Coronary artery (tissue), 2 donors: ENCODE measurements at places on chromosomes 5 and 9.

GRCh38 chr5:127025467-127025866, 4.9 kb downstream of the MARCHF3 start:
- no peak for DNase-seq

- no peak for DNase-seq
These were observed 966.5 kb upstream of the DMAC1 start for GRCh38 chr9:8766096-8766495.

- DNase-seq, result no peak
These were observed 68.9 kb downstream of the DAP start for GRCh38 chr5:10691826-10692785.

DNA sequence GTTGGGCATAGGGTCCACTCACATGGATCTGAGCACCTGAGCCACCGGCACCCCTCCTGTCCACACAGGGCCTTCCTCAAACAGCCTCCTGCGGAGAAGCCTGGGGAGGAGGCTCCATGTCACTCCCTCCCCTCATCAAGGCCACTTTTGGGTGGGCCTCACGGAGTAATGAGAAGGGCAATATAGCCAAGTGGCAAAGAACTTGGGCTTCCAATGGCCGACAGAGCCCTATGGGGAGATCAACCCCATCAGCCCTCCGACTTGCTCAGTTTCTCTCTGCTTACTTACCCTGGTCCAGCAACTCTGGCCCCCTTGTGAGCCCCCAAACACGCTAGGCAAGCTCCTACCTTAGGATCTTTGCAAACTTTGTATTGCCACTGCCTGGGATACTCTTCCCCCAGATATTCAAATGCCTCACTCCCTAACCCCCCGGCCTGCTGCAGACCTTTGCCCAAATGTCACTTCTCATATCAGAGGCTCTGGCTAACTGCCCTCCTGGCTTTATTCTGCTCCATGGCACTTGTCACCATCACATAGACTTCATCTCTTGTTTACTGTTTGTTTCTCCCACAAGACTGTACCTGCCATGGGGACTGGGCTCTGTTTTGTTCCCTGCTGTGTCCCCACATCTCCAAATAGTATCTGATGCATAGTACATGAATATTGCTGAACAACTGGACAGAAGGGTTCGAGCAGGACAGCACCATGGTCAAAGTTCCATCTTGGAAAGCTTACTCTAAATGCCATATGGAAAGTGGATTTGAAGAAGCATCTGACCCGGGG, 220.8 kb downstream of the FSTL4 start:
- DNase-seq, result peak; percentile 41

DNA sequence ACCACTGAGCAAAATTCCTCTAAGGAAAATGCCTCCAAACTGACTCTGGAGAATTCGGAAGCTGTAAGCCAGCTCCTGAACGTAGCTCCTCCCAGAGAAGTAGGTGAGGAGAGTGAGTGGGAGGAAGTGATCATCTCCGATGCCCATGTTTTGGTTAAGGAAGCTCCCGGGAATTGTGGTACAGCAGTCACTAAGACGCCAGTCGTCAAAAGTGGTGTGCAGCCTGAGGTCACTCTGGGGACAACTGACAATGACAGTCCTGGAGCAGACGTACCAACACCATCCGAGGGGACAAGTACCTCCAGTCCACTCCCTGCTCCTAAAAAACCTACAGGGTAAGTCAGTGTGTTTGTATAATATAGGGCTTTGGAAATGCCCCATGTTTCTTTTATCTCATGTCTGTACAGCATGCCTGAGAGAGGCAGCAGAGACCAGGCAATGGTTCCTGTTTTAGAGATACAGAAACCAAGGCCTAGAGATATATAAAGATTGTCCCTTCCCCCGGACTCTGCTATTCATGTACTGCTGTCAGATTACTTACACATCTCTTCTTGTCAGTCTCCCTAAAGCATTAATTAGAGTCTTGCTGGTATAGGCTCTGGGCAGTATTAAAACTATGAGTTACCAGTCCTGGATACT, 23.9 kb downstream of the HMGXB3 start:
- DNase-seq, result no peak

DNA sequence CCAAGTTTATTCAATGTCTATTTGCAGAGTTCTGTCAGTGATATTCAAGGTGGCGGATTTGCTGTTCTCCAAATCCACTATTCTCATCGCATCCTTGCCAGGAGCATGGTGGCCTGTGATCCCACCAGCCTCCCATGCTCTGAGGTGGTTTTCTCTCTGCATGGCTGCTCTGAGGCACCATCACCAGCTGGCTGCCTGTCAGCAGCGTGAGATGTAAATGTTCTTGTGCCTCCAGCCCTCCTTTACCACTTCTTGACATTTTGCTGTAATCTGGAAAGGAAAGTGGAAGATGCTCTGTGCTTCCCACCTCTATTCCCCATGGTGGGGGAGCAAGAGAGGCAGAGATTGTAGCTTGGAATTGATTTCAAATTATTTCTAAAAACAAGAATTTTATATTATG, 293.6 kb upstream of the SLC24A2 start:
- no peak for DNase-seq

- no peak for DNase-seq
These were observed 54.5 kb downstream of the STK10 start for GRCh38 chr5:172133359-172134029.

DNA sequence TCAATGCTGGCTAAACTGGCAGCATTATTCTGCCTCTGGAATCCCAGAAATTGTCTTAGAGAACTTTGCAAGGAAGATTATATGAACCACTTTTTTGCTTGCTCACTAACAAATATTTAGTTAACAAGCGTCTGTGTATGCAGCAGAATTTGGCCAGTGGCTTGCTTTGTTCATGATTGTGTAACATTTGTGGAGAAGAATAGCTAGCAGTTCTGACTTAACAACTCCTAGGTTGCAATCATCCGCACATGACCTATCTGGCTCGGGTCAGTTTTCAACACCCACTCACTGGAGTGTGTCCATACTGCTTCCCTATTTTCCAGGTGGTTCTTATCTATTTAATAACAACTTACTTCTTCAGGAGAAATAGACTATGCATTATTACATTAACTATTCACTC, 98.5 kb downstream of the SNX18 start:
- DNase-seq, result no peak

GRCh38 chr5:74262544-74263207, 377.9 kb downstream of the ENC1 start:
- no peak for DNase-seq

GRCh38 chr5:71747182-71747581, 28.1 kb downstream of the CARTPT start:
- DNase-seq, result no peak

GRCh38 chr9:128142061-128142460, 7.2 kb upstream of the LCN2 start:
- no peak for DNase-seq

GRCh38 chr9:108296056-108296455, 559.7 kb downstream of the ACTL7B start:
- no peak for DNase-seq

GRCh38 chr5:119353213-119353612, 2.6 kb upstream of the TNFAIP8 start:
- DNase-seq, result no peak

GRCh38 chr9:123985869-123986268, 25.7 kb upstream of the LHX2 start:
- no peak for DNase-seq

GRCh38 chr9:93033531-93033930, 25.0 kb upstream of the SUSD3 start:
- DNase-seq, result no peak

DNA sequence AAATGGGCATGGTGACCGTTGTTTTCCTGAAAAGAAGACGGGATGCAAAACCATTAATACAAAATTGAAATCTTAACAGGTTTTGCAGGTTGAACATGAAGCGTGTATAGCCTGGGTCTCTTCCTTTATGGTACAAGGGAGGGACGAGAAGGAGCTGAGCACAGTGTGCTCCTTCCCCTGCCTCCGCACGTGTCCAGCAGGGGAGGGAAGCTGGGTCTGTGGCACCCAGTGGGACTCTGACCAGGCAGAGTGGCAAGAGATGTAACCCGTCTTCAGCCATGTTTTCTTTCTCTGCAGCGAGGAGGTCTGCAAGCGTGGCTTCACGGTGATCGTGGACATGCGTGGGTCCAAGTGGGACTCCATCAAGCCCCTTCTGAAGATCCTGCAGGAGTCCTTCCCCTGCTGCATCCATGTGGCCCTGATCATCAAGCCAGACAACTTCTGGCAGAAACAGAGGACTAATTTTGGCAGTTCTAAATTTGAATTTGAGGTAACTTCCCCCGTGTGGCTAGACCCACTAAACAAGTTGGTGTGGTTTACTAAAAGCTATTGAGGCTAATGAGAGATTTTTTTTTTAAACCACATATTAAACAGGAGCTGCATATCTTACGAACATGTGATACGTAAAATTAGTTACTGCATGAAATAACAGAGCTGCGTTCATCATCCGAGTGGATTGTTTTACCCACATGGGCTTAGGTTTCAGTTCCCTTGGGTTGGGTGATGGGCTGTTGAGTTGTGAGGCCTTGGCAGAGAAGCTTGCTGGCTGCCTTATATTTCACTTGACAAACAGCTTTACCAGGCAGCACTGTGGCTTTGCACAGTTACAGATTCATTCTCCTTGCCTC, 143.7 kb downstream of the TRIO start:
- DNase-seq, result no peak

DNA sequence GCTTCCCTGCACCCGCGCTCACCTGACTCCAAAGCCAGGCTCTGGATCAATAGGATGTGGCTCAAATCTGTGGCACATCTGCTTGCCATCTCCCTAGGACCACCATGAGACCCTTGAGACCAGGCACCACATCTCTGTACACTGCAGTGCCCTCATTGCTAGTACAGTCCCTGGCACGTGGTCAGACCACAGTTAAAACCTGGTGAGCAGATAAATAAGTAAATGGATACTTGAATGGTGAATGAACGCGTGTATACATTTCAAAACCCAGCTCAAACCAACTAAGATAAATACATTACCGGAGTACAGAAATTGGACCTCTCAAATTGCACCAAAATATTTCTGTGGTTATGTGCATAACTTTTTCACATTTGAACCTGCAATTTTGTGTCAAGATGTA, 221.2 kb upstream of the IRX4 start:
- no peak for DNase-seq

DNA sequence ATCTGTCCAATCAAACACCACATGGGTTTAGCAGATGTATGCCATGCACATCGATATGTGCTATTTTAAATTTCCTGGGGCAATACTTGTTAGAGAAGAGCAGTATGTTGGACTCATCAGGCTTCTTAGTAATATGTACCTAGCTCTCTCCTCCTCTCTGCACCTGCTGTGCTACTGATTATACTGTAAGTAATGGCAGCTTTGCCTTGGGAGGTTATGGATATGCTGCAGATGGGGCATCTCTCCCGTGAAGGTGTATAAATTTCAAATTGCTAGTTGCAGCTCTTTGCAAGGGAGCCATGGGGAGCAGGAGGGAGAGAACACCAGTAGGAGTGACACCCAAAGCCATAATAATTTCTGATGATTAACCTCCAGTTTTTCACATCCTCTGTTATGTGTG, 101.5 kb downstream of the SPATA31D1 start:
- DNase-seq, result no peak

- no peak for DNase-seq
These were observed 122.0 kb upstream of the STC2 start for GRCh38 chr5:173450188-173450587.

GRCh38 chr5:6358434-6358820, 19.9 kb downstream of the MED10 start:
- DNase-seq, result no peak

DNA sequence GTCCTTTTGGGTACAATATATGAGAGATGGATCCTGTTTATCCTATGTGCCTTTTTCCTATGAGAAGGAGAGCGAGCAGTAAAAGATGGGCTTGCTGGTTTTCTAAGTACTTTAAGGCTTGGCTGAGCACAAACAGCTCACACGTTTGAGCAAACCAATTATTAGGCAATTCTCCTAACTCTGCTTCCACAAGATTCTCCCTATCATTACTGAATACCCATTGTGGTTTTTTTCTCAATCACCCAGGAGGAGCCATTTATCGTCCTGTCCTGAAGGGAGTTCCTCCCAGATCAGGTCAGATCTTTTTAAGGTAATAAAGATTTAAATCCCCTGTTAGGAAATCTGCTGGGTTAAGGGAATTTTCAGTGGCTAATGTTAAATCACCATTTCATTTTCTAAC, 19.4 kb upstream of the C1QTNF3 start:
- DNase-seq, result no peak

GRCh38 chr5:96692441-96692840, 30.3 kb downstream of the CAST start:
- DNase-seq, result no peak

DNA sequence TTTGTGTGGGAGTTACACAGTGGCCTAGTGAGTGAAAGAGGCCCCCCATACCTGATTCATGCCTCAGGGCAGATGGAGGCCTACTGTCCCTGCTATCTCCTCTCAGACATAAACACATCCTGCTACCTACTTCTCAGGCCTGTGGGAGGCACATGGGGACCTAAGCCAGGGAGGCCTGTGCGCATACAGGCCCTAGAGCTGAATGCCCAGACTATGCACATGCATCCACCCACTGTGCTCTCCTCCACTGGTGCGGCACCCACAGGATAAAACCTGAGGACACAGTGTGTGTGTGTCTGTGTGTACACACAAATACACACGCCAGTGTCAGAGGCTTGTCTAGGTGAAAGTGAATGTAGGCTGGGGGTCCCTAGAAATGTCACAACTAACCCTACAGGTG, 1.4 kb downstream of the PAX5 start:
- peak; percentile 52 for DNase-seq

DNA sequence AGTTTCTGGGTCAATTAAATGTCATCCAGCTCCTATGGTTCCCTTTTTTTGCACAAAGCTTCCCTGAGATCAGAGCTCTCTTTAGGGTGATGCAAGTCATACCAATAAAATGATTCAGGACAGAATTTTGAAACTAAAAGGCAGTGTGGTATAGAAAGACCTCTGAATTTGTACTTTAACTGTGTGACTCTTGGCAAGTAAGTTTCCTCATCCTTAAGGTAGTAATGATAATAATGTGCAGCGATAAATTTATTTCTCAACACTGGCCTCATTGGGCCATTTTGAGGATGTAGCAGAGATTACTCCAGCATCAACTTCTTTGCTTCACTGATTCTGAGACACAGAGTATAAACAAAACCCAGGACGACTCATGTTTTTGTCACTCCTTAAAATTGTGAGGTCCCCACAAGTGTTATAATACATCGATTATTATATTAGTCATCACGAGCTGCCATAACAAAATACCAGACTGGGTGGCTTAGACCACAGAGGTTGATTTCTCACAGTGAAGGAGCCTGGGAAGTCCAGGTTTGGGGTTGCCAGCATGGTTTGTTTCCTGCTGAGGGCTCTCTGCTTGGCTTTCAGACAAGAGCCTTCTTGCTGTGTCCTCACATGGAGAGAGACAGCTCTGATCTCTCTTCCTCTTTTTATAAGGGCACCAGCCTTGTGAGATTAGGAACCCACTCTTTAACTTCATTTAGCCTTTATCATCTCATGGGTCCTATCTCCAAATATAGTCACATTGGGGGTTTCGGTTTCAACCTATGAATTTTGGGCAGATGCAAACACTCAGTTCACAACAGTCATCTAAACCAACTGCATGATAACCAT, 293.0 kb downstream of the ZNF608 start:
- no peak for DNase-seq

DNA sequence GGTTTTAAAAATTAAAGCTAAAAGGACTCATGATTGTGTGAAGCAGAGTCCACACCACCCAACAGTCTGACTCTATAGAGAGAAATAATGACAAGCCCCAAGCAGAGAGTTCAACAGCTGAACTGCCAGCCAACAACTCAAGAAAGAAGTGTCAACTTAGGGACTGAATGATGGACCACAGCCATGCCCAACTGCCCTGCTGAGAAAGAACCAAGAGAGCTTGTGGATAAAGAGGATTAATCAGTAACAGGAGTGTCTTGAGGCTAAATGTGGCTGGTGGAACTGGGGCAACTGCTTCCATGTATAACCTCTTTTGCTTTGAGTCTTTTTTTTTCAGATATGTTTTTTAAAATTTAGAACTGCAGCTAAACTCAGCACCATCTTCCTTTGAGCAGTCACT, 109.3 kb downstream of the HSD17B3 start:
- DNase-seq, result no peak
